WTC11 (cell line): ENCODE measurements at places on chromosomes 5 and 9. TPM values are rescaled to one million over a fixed set of nuclear protein-coding genes. Genes with fewer than 3 reads are reported as not detected.

The SOX30 gene
- 0.41 to 0.55 TPM (median 0.46 TPM) in 3 replicates for total RNA-seq

The PGGT1B gene
- 41.8 to 48.0 TPM (median 43.0 TPM) in 3 replicates for total RNA-seq

- DNase-seq, result no peak
These were observed 385.0 kb downstream of the EFNA5 start for GRCh38 chr5:107285772-107286171.

DNA sequence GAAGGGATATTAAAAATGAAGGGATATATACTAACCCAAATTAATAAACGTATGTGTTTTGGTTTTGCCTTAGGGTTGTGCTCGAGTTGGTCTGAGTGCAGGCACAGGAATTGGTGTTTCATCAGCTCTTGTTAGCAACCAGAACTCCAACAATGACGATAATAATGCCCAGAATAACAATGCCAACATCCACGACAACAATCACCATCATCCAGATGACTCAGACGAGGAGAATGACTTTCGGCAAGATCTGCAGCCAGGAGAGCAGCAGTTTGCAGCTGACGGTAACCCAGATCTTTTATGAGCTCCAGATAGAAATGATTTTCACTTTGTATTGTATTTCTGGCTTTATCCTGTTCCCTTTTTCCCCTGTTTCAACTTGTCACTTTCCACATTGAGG lies 33.2 kb downstream of the FBXO38 start:
- DNase-seq, result no peak
